ENCODE measurements at places on chromosomes 3 and 15.
A peak's percentile ranks its signal among the peaks of the same experiment; 100 is the strongest.

DNA sequence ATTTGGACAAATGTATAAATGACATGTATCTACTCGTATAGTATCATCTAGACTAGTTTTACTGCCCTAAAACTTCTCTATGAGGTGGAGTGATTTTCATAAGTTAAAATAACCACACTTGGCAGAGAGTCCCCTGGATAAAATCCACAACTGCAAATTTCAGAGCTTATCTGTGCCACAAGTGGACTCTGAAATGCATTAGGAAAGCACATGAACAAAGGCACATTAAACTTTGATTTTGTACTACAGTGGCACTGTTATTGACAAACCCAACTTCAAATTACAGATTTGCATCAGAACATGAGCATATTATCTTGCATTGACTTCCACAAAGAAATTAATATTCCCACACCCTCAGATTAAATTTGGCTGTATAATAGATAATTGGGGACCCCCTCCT is 58.1 kb upstream of the EIF5A2 start:
- DNase-seq: no peak

DNA sequence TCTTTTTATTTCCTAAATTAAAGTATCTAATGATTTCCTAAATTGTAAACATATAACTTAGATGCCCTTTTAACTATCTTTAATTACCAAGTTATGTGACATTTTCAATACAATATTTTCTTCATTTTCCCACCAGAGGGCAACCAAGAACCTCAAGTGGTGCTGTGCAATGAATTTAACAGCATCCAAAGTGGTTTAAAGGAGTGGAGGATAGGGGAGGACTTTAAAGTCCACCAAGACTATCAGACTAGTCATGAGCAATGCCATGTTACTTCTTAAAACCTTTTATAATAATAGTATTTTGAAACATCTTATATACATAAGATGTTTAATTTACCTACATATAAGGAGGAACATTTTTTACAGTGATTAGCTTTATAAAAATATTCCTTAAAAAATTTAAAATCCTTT is 74.4 kb downstream of the DLG1 start:
- no peak for DNase-seq

DNA sequence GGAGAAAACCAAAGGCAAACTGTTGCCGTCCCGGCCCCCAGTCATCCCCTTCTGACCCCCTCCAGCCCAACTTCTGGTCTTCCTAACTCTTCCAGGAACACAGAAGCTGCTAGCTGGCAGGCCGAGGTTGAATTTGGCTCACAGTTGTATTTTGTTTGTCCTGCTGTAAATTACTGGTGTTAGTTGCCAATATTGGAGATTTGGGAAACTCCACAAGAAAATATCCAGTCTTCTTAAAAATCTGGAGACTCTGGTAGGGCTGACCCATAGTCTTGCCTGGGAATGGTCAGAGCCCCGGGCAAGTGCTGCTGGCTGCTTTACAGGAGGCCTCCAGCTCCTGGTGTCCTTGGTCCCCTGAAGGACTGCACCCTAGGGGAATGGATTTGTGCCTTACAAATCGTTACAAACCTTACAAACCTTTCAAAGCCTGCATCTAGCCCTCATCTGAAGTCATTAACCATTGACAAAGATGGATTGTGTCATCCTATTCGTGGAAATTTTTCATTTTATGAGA is 112.0 kb upstream of the MCTP2 start:
- no peak for DNase-seq

- DNase-seq: no peak
These were observed 116.5 kb upstream of the FGF7 start for GRCh38 chr15:49306551-49306950.

DNA sequence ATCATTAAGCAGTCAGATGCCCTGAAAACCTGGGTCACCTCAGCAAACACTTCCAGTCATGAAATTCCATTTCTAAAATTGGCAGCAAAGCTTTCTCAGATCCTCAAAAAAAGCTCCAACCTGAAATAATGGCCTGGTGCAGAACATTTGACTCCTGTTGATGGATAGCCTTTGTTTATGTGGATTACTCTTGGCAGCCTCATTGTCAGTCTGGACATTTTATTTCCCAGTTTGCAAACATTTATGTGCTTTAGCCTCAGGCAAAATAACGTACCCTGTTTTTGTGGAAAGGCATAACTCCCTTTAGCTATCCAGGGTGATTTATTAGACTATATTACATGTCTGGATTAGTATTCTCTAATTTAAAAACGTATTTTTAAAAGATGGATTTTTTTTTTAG is 53.9 kb downstream of the PXYLP1 start:
- no peak for DNase-seq

DNA sequence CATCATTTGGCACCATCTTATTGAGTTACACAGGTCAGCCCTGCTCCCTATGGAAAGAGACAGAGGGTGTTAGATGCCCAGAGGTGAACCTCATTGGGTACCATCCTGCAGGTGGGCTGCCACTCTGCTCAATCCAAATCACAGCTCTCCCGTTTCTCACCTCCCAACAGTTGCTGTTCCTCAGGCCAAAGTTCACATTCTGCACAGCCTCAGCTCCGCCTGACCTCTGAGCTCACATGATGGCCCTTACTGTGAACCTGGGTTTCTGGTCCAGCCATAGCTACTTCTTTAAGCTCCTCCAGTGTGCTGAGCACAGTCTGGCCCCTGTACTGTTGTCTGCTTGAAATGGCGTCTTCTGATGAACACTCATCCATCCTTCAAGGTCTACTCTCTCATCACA is 47.8 kb downstream of the BTD start:
- no peak for DNase-seq

DNA sequence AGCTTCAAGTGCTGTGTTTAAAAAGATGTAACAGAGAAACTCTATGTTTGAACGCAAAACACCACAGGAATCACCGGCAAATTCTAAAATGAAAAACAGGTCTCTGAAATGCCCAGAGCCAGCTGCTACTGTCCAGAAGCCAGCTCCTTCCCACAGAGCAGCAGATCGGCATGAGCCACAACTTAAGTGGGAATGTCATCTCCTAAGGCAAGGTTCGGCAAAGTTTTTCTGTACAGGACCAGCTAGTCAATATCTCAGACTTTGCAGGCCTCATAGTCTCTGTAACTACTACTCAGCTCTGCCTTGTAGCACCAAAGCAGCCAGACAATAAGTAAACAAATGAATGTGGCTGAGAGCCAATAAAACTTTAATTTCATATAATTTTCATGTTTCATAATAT is 4.9 kb downstream of the PLOD2 start:
- DNase-seq: no peak

DNA sequence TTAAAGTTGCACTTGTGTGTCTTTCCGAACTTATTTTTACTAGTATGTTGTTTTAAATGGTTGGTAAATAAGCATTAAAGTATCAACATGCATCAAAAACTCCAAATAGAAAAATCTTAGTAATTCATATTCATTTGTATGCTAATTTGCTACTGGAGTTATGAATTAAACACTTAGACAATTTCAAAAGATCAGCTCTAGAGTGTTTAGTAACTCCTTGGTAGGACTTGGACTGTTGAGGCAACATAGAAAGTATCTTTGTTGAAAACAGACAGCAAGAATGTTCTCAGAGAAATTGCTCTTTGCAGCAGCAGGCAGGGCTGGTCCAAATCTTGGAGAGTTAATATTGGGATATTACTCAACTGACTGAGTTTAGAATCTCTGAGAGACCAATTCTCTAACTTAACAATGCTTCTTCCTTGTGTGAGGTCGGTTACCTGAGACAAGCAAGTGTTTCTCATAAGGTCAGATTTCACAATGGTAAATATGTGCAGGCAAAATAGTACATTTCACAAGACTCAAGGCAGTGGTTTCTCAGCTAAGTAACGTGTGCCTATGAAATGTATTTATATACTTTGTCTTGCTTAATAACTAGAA is 147.8 kb upstream of the IL12A start:
- no peak for DNase-seq

DNA sequence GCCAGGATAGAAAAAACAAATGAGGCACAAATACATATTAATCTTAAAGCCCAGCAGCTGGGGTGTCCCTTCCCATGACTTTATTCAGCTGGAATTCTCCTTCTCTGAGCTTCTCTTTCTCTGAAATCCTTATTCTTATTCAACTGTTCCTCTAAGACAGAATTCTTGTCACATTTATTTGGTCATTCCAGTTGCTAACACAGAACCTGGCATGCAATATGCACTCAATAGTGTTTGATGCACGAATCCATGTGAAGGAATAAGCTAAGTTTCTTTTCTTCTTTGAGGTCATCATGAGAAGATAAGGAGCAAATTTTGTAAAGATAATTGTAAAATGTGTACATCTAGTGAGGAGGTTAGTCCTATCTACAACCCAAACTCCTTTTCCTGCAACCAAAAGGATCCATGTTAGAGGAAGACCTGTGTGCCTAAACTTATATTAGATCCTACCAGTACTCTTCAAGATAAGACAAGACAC is 154.2 kb upstream of the KCNMB2 start:
- DNase-seq: no peak

DNA sequence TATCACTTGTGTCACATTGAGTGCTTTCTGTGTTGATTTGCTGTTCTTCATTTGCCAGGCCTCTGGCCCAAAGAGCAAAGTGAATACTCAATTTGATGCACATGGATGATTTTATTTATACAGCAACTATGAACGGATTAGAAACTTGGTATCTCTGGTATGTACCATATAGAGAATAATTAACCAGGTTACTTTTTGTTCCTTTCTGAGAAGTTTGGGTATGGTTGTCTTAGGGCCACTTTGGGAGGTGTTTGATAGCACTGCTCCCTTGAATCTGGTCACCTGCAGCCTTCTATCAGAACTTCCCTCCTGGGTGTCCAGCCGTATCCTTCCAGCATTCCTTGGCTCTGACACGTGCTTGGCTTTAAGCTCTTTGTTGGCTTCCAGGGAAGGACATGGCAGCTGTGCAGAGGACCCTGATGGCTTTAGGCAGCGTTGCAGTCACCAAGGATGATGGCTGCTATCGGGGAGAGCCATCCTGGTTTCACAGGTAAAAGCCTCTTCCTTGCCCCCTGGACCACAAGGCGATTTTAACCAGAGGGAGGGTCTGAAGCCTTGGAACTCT is 12.7 kb downstream of the TAGLN3 start:
- DNase-seq: no peak

- no peak for DNase-seq
These were observed 57.8 kb downstream of the CDC25A start for GRCh38 chr3:48130321-48130904.

DNA sequence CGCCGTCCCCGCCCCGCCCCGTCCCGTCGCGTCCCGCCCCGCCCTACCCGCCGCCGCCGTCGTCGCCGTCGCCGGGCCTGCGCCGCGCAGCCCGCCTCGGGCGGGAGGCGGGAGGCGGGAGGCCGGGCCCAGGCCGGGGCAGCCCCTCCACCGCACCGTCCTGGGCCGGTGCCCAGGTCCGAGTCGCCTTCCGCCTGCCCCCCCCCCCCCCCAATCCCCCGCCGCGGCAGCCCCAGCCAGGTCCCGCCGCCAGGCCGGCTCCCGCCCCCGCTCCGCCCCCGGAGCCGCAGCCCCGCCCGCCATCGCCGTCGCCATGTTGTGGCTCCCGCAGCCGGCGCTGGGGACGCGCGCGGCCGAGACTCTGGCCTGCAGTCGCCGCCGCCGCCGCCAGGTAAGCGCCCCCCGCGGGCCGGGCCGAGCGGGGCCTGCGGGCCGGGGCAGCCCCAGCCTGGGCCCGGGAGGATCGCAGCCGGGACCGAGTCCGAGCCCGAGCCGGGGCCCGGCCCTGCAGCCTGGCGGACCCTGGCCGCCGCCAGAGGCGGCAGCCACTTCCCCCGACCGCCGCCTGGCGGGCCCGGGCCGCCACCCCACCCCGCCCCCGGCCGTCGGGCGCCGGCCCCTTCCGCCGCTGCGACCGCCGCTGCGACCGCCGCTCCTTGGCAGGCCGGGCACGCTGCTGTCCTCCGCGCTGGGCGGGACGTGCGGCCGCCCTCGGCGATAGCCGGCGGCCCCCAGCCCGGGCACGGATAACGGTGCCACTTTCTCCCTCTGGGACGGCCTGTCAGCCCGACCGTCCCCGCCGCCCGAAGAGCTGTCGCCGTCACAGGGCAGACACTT is at the start of gene ZNF592:
Gene ZNF592, plus strand, starts transcription at position 319 of the 837 bp plus-strand sequence. CDS start 34,084 bp downstream, outside the sequence.
- peak; percentile 68 for DNase-seq

- no peak for DNase-seq
These were observed 86.7 kb downstream of the PIK3R4 start for GRCh38 chr3:130659911-130660310.

GRCh38 chr3:39751286-39751685 is 58.1 kb upstream of the MYRIP start:
- DNase-seq: no peak

- DNase-seq: no peak
These were observed 41.8 kb downstream of the PRR23E start for GRCh38 chr3:127234778-127235177.

GRCh38 chr3:188183452-188183851 is 29.5 kb downstream of the LPP start:
- no peak for DNase-seq
